Tibial artery (tissue), 4 donors: ENCODE measurements at places on chromosomes 11 and 22.

- DNase-seq = no peak
These were observed 49.8 kb downstream of the APIP start for GRCh38 chr11:34866375-34866774.

GRCh38 chr11:69208190-69209037 is 52.7 kb downstream of the SMIM38 start:
- peak; percentile 29 for DNase-seq

DNA sequence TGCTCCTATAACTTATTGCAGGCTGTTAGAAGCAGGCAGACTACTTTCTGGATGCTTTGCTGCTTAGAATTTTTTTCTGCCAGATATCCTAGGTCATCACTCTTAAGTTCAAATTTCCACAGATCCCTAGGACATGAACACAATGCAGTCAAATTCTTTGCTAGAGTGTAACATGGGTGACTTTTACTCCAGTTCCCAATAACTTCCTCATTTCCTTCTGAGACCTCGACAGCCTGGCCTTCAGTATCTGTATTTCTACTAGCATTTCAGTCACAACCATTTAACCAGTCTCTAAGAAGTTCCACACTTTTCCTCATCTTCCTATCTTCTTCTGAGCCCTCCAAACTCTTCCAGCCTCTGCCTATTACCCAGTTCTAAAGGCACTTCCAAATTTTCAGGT is 60.4 kb upstream of the ZBED5 start:
- no peak for DNase-seq

GRCh38 chr11:86172894-86173293 is 71.7 kb upstream of the EED start:
- DNase-seq = no peak

DNA sequence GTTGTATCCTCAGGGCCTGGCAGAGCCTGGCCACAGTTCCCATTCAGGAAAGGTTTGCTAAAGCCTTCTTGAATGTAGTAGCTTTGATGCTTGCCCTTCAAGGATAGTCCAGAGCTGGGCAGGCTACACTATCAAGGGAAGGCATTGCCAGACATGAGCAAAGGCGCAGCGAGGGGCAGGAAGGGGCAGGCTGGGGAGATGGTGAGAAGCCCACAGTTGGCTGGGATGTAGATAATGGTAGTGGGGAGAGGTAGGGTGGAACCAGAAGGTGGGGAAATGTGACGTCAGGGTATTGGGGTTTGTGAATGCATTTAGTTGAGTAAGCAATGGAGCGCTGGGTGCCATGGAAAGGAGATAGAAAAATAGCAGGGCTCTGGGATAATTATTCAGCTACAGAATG is 28.6 kb downstream of the LRRC32 start:
- no peak for DNase-seq

DNA sequence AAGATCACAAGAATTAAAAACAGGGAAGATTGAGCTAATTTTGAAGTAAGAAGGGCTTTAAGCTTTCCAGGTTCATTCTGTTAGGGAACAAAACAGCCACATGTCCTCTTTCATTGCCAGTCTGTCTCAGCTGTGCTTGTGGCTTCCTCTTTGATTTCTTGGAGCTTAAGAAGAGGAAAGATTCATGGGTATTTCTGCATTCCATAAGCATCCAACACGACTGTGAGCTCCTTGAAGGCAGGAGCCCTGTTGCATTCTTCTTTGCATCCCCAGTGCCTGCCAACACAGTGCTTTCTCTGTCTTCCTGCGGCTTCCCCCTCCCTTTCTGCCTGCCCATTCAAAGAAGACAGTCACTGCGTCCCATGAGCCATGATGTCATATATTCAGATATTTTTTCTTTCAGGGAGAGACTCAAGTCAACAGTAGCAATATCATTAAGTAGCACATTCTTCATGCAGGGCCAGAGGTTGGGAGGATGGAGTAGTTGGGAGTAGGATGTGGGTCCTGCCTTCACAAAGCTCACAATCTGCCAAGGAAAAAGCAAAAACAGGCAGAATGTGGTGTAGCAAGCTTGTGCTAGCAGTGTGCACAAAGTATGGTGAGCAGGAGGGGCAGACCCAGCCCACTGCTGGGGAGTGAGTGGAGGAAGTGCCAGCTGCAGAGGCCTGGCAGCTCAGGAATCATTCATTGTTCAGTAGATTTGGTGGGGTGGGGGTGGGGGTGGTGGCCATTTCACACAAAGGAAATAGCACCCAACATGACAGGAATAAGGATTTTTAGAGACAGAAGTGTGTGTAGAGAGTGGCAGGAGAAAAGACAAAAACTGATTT is 162.1 kb upstream of the RASSF10 start:
- no peak for DNase-seq

DNA sequence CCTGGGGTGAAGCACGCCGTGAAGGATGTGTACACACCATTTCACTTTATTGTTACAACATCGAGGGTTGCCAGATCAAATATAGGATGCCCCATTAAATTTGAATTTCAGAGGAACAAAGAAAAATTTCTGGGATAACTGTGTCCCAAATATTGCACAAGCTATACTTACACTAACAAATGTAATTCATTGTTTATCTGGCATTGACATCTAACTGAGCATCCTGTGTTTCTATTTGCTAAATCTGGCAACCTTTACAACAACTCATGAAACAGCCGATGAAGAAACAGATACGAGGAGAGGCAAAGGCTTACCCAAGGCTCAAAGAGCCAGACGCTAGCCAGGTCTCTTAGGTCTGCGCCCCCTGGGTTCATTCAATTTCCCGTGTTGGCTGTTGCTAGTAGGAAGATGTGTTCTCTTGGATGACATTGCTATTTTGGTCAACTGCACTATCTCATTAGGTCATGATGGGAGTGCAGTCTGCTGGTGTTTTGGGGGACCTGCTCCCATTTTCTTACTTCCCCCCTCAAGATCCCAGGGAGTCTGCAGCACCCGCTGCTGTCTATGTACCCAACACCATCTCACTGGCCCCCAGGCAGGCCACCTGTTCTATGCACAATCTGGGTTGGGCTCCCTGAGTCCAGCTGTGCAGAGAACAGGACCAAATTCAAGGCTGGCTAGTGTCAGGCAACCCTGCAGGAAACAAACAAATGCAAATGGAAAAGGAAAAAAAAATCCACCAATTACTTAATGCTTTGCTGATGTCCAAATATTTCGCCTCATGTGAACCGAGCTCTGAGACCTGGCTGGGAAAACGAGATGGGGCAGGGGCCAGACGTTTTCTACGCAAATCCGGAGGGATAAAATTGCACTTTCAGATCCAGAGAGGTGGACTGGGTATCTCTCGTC is 560.9 kb downstream of the MIAT start:
- DNase-seq = no peak

GRCh38 chr11:551596-551995 is 8.9 kb downstream of the LMNTD2 start:
- no peak for DNase-seq

DNA sequence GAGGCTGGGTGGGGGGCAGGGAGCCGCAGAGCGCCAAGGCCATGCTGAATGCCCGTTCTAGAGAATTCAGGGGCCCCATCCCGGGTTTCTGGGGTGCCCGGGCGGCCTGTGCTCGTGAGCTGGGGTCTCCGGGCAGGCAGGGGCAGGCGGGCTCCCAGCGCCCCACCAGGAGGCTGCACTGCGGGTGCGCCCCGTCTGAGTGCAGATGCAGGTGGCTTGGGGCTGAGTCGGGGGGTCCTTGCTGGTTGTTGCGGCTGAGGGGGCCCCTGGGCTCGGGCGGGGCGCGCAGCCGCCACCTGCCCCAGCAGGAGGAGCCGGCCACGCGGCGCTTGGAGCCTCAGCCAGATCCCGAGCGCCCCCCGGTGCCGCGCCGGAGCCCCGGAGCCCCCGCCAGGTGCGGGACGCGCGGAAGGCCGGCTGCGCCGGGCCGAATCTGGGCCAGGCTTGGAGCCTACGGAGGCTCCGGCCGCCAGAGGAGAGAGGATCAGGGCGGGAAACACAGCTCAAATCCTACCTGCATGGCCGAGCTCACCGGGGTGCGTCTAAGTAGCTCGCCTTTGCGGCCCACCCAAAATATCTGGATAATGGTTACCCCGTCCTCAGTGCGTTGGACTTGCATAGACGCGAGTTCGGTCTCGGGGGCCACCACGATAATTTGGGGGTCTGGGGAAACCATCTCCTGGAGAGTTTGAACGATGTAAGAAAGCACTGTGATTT is 590 bp upstream of the IGF2 start:
- DNase-seq = no peak

GRCh38 chr11:8110396-8110795 is 29.4 kb downstream of the TUB start:
- no peak for DNase-seq

GRCh38 chr11:44309478-44310205 is at the start of gene ALX4:
ALX4 (minus strand) TSS chr11:44310139; CDS start chr11:44310062, 77 bp downstream.
- DNase-seq = no peak

- no peak for DNase-seq
These were observed 13.4 kb downstream of the DGCR2 start for GRCh38 chr22:19108807-19109197.

DNA sequence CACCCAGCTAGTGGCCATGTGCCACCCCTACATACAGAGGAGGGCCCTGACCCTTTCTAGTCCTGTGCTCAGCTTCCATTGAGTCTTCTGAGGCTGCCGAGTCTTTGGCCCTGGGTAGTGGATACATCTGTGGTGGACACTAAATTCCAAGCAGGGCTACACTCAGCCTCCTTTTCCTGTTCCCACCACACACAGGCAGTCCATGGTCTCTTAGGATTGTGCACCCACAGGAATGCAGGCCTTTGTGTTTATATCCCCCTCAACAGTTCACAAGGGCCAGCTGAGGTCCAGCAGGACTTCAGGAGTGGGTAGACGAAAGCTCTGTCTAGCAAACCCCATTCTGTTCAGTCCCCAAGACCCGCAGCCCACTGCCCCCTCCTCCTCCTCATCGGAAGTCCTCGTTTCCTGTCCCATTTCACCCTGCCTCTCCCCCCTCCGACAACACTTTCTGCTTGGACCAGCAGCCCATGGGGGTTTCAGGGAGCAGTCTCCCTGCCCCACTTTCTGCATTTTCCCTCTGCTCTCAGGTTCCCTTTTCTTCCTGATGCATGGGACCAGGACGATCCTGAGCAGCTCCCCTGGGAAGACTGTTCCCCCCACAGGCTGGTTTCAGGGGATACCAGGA is 91.8 kb downstream of the SWAP70 start:
- no peak for DNase-seq

DNA sequence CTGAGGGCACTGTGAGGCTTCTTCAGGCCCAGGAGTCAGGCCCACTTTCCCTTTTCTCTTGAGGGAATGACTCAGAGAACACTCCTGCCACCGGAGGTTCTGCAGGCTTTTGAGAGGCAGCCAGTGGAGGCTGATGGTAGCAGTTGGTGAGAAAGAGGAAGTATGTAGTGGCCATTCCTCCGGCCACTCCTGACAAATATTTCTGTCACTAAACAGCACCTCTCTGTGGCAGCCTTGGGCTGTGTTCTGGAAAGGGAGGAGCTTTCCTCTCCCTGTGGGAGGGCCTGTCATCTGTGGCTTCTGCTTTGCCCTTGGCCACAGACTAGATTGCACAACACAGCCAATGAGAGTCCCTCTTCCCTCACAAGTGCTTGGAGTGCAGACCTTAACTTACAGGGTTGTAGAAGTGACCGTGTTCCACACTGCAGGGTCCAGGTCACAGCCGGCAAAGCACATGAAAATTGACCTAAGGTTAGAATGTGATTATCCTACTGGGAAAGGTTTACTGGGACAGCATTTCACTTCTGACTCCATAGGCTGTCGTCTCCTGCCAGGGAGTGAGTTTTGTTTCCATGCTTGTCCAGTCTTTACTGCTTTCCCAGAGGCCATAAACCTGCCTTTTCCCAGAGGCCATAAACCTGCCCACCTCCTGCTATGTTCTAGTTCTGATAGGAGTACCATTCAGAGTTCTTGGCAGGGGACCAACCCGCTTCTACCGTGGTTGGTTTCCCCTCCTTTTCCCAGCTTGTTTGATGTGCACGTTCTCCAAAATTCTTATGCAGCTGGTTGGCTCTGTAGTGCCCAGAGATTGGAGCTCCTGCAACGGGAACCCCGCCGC is 33.3 kb downstream of the MARK2 start:
- DNase-seq = peak; percentile 90

- DNase-seq = no peak
These were observed 140.4 kb downstream of the NAV2 start for GRCh38 chr11:19853016-19853415.

DNA sequence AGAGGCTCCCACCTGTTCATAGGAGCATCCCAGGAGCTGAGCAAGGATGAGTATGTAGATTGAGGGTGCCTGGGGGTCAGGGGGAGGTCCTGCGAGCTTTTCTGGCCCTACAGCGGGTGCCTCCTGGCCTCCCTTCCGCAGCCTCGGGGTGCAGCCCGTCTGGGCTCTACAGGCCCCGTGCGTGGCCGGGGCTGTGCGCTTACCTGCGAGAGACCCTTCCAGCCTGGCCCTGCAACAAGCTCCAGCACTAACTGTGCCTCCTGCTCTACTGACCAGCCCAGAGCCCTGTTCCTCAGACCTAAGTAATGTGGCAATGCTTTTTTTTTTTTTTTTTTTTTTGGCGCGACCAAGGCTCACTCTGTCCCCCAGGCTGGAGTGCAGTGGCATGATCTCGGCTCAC is 1129.1 kb downstream of the BRD1 start:
- no peak for DNase-seq

DNA sequence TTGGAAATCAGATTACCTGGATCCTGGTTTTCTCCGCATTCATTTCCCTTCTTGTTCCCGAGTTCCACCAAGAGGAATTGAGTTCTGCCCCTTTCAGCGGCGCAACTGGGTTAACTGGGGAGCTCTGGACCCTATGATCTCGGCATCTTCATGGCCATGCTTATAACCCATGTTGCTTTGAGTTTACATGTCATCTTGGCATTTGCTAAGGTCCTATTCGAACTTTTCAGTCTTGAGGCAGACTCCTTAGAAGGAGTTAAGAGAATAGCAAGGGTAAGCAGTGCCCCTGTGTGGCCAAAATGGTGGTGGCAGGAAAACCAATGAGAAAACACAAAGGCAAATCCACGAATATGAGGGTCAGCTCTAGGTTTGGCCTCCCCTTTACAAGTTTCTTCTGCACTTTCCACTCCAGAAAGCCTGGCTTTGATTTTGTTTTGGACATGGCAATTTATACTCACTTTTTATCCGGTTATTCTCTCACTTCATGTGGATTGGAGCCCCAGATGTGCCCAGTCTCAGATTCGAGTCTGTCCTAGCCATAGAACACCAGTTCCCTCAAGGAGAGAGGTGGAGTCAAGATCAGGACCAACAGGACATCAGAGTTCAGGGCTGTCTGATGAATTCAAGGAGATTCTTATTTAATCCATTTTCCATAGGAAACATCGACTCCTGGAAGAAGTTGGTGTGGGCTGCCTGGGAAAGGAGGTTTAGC is 55.3 kb upstream of the FBXO3 start:
- DNase-seq = peak; percentile 58

DNA sequence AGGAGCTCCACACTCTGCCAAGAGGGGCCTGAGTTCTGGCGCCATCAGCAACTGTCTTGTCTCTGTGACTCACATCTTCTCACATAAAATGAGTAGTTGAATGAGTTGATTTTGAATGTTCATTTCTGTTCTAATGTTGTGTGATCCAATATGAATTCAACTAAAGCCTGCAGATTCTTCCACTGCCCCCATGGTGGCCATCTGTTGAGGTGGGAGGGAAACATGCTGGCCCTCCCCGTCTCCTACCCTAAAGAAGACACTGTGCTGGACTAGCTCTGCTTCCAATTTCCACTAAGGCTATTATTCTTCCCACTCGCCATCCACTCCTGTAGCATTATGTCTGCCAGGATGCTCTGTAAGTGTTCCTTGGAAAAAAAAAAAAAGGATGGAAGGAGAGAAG is 555.6 kb upstream of the LARGE1 start:
- no peak for DNase-seq

- no peak for DNase-seq
These were observed 23.1 kb downstream of the OR2AT4 start for GRCh38 chr11:75073459-75074190.

- no peak for DNase-seq
These were observed 114.8 kb downstream of the FAM76B start for GRCh38 chr11:95674657-95675358.

GRCh38 chr11:91446267-91446666 is 778.4 kb upstream of the FAT3 start:
- DNase-seq = no peak
